HEK293T (cell line): ENCODE measurements at places on chromosomes 4 and X.

DNA sequence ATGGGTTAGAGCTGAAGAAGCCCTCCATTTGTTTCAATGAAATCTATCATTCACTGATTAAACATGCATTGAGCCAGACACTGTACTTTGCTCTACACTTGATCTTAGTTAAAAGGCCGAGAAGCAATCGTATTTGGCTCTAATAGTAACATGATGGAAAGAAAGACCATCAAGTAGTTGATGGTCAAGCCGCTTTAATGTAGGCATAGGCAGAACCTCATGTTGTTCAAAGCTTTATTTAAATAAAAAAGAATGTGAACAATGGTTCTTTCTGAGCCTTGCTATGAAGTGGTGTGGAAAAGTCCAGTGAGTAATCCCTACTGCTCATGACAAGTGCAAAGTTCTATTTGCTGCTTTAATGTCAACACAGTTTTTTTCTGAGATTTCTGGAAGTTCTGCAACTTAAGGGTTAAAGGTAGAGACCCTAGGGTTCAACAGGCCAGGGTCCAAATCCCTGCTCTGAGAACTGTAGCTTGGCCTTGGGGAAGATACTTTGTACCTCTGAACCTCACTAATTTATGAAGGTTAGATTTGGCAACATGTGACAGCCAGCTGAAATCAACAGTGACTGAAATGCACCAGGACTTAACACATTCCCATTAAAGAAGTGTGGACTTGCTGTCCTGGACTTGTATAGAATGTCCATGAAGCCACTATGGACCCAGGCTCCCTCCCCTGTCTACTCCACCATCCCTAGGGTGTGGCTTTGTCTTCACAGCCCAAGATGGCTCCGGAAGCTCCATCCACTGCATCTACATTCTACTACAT is 17.9 kb upstream of the LAP3 start:
- DNase-seq, result no peak

- no peak for DNase-seq
Measured at GRCh38 chrX:116399681-116400080, 36.7 kb upstream of the SLC6A14 start.

DNA sequence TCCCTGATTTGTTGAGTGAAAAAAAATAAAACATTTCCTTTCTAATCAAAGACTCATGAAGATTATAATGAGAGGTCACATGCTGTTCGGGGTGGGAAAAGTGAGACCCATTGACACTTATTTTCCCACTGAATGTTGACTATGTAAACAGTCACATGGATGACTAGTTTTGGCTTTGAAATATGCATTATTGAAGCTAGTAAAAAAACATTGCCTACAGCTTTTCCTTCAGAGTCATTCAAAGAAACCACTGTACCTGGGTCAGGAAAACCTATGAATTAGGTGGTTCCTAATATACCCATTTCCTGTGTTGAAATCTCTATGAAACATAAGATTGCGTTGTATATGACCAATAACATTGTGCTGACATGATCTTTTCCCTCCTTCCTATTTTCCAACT is 251.2 kb downstream of the CFAP299 start:
- DNase-seq, result no peak

DNA sequence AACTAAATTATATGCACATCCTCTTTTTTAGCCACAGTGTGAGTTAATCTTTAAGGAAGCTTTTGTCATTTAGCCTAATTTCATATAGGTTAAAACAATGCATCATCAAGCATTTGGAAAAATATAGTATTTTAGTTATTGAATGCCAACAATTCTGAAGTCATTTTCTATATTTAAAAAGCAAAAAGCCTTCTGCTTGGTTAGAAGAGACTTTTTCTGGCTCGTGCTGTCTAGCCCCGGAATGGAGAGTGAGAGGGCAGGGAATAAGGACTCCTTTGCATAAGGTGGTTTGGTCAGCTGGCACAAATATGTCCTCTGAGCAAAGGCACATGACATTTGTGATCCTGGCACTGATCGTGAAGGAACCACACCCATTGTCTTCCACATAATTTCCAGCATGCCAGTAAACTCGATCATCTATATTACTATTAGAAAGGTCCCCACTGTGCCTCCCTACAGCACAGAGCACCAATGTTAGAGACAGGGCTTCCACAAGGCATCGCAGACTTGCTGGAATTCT is 393.7 kb upstream of the INTU start:
- no peak for DNase-seq

DNA sequence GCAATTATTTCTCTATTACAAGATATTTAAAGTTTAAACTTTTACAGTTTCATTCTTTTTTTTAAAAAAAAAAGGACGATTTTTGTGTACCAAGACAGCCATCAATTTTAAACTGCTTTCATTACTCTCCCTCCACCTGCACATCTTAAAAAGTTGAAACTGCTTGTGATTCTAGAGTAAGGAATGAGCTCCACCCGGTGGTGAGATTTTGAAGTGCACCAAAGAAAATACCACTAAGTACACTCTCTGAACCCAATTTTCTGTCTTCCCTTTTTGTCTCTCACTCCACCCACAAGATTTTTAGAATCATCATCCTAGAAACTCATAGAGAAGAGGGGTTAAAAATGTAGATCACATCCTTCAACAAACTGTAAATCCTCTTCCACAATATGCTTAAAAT is 91.3 kb upstream of the WDR44 start:
- DNase-seq, result peak; percentile 58

DNA sequence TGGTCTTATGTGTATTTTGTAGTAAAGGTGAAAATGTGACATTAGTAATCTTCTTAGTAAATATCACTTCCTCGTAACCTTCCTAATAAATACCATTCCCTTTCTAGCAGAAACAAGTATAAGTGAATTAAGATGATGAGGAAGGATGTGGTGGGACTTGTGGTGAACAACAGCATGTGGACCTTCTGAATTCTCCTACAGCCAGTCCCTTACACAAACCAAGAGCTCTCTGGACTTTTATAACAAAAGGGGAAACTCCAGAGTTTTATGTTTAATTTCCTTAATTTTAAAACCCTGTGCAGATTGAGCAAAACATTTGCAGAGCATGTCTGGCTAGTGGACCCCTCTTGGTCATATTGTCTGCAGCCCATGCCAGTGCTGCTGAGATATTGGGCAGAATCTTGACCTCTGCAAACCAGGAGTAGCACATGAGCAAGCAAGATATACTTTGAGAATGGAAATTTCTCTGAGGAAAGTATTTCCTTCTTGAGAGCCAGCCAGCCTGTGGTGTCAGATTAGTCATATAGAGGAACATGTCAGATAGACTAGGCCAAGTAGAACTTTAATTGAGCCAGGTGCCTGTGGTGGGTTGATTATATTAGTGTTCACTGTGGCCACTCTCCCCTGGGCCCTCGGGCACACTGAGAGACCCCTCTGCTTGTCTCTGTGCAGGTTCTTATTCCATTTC is 328.2 kb downstream of the DKK2 start:
- DNase-seq, result no peak

GRCh38 chrX:12843668-12844279 is 23.1 kb upstream of the TLR7 start:
- no peak for DNase-seq

- DNase-seq, result peak; percentile 19
Measured at GRCh38 chrX:74419864-74420195, 1.5 kb upstream of the SLC16A2 start.

DNA sequence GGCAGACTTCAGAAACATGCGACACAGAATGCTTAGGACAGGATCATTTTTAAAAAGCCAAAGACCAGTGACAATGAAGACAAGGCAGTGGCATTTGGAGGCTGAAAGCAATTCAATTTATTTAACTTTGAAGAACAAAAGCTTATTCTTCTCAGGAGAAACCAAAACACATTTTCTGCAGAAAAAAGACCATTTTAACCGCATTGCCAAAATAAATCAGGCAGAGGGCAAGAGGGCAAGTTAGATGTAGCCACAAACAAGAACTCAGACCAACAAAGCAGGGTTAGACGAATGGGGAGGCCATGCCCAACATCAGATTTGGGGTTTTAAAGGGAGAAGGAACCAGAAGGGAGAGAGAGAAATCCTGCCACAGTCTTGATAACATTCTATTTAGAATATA is 58.9 kb downstream of the RELL1 start:
- DNase-seq, result no peak
